ENCODE measurements at places on chromosomes 5 and 9.

DNA sequence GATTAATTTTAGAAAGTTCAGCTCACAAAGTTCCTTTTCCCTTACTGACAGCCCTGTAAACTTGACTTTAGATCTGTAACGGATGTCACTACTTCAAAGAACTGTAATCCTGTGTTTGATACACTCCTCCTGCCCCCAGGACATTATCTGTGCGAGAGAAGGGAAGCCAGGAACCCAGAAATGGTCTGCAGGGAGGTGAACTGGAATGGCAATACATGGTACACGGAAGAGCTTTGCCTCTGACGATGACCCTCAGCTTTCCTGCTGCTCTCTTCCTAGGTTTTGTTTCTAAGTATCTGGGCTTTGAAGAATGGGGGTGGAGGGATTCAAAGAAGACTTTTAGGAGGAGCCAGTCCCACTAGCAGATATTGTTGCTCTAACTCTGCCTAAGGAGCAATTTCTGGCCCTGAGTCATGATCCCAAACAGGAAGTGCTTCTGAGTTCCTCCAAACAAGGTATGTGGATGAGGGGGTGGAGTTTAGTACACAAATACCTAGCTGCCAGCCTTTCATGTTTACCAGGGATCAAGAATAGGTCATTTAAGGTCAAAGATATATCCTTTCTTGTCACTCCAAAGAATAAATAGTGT, 43.4 kb upstream of the TMC1 start:
- no peak for DNase-seq

DNA sequence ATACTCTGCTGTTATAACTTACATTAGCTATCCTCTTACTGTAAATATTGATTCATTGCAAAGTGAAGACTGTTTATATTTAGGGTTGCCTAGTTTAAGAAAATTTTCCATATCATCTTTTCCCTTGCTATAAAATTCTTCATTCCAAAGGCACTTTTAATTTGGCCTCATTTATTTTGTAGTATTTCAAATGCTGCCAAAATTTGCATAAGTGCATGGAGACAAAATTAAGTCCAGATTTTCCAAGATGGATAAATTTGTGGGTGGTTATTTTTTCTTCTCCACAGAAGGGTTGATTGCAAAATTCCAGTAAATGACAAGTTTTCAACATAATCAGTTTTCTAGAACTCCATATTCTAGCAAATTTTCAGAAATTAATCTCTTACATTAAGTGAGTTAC, 141.5 kb upstream of the MTAP start:
- DNase-seq, result no peak

GRCh38 chr5:111129938-111130337, 37.8 kb downstream of the WDR36 start:
- DNase-seq, result no peak

- DNase-seq, result no peak
Observed at GRCh38 chr5:158727771-158728311, 371.9 kb downstream of the EBF1 start.

DNA sequence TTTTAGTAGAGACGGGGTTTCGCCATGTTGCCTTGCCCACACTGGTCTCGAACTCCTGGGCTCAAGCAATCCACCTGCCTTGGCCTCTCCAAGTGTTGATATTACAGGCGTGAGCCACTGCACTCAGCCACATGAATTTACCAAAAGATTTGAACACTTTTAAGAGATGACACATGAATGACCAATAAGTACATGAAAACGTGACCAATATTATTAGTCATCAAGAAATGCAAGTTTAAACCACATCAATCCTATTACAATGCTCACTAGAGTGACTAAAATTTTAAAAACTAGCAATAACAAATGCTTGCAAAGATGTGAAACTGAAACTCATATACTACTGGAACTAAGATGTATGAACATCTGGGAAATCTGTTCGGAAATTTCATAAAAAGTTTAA, 54.3 kb downstream of the NR6A1 start:
- no peak for DNase-seq

- no peak for DNase-seq
Observed at GRCh38 chr9:104073770-104074133, 20.4 kb upstream of the SMC2 start.

- no peak for DNase-seq
Observed at GRCh38 chr5:131264451-131265099, 722 bp downstream of the CDC42SE2 start.

- DNase-seq, result no peak
Observed at GRCh38 chr5:170446365-170446764, 57.2 kb upstream of the KCNMB1 start.

DNA sequence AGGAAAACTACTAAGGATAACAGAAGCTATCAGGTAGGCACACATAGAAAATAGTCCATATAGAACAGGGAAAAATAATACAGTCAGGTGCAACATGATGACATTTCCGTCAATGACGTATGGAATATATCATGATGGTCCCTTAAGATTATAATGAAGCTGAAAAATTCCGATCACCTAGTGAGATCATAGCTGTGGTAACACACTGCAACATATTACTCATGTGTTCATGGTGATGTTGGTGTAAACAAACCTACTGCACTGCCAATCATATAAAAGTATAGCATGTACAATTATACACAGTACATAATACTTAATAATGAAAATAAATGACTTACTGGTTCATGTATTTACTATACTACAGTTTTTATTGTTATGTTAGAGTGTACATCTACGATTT, 60.0 kb downstream of the MEGF9 start:
- no peak for DNase-seq
